ENCODE measurements at places on chromosomes 16 and 17.

DNA sequence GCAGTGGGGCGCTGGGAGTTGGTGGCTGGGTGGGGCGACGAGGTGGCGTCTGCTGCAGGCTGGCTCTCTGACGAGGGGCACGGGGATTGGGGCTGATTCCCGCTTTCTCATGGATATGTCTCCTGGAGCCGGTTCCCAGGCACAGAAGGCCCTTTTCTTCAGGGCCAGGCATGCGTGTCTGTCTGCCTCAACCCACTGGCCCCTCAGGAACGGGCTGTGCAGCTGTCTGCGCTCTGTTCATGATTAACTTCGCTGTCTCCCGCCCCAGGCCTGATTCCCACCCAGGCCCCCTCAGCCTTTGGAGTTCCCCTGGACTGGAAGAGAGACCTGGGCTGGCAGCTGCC, 53.1 kb downstream of the RAP1GAP2 start:
- no peak for DNase-seq

- DNase-seq = no peak
Measured at GRCh38 chr17:75779987-75780889, 4.4 kb upstream of the UNK start.

DNA sequence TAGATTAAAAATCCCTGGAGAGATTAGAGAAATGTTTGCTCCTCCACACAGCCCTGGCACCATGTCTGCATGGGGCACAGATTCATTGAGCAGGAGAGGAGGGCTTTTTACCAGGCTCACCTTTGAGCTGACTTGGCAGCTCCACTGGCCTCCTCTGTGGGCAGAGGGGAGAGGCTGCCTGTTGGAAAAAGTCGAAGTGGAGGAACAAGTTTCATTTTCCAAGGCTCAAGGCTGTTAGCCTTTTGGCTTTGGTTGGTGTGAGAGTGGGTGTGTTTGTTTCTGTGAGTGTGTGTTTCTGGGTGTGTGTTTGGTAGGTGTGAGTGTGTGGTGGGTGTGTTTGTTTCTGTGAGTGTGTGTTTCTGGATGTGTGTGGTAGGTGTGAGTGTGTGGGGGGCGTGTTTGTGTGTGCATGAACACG, 5.6 kb downstream of the TMEM238L start:
- DNase-seq = no peak

DNA sequence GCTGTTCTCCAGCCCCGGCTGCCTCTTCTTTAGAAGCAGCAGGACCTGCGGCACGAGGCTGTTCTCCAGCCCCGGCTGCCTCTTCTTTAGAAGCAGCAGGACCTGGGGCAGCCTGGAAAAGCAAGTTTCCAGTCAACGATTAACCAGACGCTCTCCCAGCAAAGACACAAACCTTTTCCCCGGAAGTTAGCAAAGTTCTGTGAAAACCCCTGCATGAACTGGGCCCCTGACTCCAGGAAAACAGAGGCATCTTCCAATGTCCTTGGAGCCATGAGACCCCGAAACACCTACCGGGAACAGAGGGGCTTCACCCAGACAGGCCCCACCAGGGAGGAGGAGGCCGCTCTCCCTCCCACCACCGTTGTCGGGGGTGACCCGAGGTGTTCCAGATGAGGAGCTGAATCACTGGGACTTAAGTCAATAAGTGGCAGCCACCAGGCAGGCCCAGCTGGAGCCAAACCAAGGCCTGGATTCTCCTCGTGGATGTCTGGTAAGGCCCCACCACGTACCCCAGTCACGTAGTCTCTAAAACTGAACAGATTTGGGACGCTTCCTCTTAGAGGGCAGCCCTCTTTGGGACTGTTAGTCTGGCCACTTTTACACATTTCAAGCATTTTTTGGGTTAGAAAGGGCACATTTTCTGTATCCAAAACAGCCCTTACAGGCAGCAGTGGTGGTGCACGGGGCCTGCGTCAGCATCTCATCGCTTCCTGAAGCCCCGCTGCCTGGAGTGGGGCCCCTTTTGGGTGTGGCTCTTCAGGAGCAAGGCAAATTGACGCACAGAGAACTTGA, at the start of gene RPH3AL:
Gene RPH3AL, minus strand, starts transcription at position 387 of the 792 bp plus-strand sequence. CDS start 25,264 bp downstream, outside the sequence.
- DNase-seq = no peak

- no peak for DNase-seq
Measured at GRCh38 chr16:83704656-83705055, 103.1 kb upstream of the HSBP1 start.

- DNase-seq = no peak
Measured at GRCh38 chr16:68539711-68540239, 684 bp downstream of the ZFP90 start.

- no peak for DNase-seq
Measured at GRCh38 chr17:76925441-76925891, 57.3 kb downstream of the MGAT5B start.

- DNase-seq = no peak
Measured at GRCh38 chr16:85579923-85580580, 33.1 kb upstream of the GSE1 start.

DNA sequence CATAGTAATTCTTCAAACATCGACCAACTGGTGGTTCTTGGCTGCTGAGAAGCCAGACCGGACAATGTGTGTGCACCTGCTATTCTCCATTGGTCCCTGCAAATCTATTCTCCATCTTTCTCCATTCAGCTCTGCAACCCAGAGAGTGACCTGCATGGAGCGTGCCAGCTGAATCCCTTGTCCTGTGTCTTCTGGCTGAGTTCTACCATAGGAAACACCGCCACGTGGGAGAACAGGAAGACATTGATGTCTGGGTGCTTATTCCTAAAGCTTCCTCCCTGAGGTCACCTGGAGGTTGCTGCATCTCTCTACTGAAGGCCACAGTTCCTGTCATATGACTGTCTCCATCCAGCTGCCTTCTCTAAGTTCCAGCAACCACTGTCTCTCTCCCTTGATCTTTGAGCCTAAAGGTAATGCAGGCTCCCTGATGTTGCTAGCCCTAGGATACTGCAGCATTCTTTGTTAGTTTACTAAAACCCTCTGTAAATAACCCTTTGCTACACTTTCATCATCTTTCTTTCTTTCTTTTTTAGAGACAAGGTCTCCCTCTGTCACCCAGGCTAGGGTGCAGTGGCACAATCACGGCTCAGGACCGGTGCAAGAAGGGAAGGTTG, 10.6 kb upstream of the SMG1 start:
- no peak for DNase-seq

- DNase-seq = no peak
Measured at GRCh38 chr17:41989702-41990419, 23.3 kb downstream of the CNP start.

- DNase-seq = no peak
Measured at GRCh38 chr16:87734644-87735043, 31.1 kb downstream of the KLHDC4 start.

DNA sequence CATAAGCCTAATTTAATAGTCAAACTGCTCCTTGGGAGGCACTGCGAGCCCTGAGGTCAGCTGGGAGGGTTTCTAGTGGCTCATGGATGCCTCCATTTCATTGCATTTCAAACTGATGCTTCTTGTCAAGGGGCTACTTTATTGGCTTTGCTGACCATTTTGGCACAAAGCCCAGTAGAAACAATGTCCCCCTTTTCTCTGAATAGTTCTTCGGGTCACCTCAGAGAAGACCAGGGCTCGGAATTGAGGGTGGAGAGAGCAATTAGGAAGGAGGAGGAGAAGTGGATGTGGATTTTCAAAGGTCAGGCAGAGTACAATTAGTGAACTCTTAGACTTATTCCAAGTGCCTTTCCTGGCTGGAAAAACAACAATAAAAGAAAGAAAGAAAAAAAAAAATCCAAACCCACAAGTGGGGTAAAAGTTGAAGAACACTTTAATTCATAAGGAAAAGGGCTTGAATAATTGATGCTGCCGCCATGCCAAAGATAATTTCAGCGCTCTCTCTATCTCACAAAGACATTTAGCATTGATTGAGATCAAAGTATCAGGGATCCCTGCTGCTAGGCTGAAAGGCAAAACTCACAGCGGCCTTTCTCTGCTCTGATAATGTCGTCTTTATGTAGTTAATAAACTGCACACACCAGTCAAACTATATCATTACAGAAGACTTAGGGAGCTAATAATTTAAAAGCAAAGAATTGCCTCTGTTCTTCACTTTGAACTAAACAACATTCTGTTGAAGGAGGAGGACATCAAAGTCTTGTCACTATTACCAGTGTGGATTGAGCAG, 122.7 kb downstream of the RGS9 start:
- no peak for DNase-seq

- DNase-seq = no peak
Measured at GRCh38 chr16:1430214-1430758, 592 bp upstream of the PERCC1 start.

- DNase-seq = no peak
Measured at GRCh38 chr17:58324409-58325288, 3.9 kb downstream of the TSPOAP1 start.

- DNase-seq = no peak
Measured at GRCh38 chr17:83176623-83177583, 97.5 kb downstream of the METRNL start.

DNA sequence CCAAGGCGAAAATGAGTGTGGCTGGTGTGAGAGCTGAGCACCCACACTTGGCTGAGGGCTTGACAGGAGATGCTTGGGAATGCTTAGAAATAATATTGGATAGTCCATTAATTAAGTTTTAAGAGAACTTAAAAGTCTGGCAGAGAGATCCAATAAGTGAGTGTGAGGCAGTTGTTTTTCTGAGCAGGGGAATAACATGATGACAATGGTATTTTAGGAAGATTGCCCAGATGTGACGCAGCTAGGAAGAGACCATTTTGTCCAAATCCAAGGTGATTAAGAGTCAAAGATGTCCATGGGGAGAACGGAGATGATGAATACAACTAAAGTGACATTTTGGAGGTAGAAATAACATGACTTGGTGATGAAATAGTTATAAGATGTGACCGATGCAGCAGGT, 102.8 kb upstream of the AXIN2 start:
- DNase-seq = no peak

DNA sequence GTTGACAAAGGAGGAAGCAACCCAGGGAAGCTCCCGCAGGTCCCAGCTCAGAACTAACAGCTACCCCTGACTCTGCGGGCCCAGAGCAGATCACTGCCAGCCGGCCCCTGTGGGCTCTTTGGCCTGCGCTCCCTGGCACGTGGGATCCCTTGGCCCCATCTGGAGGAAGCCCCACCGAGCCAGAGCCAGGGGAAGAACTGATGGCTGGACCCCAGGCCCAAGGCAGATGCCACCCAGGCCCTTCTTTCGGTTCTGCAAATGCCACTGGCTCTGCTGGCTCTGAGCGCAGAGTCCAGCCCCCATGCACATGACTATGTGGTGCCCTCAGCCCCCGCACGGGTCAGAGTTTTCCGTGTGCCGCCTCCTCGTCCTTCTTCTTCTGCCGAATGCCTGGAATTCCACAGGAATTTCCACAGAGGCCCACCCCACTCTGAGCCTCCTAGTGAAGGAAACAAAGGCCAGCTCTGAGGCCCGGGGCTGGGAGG, 35.8 kb upstream of the SNN start:
- no peak for DNase-seq

GRCh38 chr16:16071631-16072244, 122.3 kb downstream of the ABCC1 start:
- DNase-seq = no peak

DNA sequence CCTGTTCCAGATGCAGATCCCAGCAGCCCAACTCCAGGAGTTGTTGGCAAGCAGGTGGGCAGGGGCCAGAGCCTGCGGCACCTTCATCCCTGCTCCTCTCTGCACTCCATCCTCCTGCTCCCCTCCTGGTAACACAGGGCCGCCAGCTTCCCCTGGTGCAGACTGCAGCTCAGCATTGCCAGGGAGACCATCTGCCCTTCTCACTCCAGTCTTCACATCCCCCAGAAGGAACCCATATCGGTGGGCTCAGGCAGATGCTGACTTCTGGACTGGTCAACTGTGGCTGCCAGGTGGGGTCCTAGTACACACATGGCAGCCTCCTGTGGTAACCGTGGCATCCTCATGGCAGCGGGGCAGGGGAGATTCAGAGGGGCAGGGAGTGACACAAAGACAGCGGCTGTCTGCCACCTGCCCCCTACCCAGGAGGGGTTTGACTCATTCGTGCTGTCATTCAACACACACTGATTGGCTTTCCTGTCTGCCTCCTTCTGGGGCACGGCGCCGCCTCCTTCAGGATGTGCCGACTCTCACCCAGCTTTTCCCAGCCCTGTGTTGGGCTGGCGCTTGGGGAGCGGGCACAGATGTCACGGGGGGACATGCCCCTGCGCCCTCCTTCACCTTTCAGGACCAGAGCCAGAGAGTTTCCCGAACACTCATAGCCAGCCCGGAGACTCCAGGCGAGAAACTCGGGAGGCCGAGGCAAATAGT, 120.9 kb downstream of the CMIP start:
- no peak for DNase-seq

DNA sequence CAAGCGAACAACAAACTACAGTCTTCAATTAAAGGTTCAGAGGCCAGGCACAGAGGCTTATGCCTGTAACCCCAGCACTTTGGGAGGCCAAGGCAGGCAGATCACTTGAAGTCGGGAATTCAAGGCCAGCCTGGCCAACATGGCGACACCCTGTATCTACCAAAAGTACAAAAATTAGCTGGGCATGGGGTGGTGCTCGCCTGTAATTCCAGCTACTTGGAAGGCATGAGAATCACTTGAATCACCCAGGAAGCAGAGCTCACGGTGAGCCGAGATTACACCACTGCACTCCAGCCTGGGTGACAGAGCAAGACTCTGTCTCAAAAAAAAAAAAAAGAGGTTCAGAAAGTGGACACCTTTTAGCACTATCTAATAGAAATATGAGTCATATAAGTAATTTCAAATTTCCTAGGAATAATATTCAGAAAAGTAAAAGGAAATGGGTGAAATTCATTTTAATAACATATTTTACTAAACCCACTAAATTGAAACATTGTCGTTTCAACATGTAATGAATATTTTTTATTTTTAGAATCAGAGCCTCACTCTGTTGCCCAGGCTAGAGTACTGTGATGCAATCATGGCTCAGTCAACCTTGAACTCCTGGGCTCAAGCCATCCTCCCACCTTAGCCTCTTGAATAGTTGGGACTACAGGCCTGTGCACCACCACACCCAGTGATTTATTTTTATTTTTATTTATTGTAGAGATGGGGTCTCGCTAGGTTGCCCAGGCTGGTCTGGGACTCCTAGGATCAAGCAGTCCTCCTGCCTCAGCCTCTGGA, 15.2 kb upstream of the MARCHF10 start:
- no peak for DNase-seq

DNA sequence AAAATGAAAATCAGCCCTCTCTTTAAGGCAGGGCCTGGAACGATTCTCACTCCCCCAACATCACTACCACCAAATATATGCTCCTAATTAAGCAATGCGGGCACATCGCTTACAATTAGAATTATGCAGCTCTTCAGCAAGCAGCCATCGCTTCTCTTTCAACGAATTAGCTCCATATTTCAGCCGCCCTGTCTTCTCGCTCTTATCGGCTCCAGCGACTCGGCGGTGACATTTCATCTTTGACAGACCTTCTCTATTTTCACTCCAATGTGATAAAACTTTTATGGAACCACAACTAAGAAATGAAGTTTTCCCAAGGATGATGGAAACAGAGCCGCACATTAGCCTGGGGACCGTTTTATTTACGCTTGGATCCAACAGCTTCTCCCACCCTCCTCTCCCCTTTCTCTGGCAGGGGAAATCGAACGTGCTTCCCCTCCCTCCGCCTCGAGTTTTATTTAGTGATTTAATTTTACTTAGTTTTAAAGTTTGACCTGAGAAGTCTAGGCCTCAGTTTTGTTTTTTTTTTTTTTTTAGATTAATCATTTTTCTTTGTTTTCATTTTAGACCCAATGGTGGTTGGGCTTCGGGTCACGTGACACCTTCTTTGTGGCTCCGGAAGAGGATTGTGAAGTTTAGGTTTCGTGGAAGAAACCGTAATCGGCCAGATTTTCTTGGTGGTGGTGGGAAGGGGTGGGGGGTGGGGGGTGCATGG, 3.1 kb upstream of the HOXB2 start:
- no peak for DNase-seq

- DNase-seq = no peak
Measured at GRCh38 chr16:49498264-49498663, 124.7 kb downstream of the C16orf78 start.

All from stimulated activated CD8-positive, alpha-beta memory T cell treated with anti-CD3 and anti-CD28 coated beads, Interleukin-4, amount 100 ng/mL, for 4 hours (primary cell).